ENCODE measurements at places on chromosomes 1 and 21. TPM values are rescaled to one million over a fixed set of nuclear protein-coding genes. Genes with fewer than 3 reads are reported as not detected.

WNT3A gene
- total RNA-seq = not detected

CELA2A gene
- total RNA-seq = not detected

C1orf74 gene
- 1.4 TPM for total RNA-seq

GSTM3 gene
- 37.6 TPM for total RNA-seq

RHEX gene
- not detected for total RNA-seq

PLA2G2D gene
- not detected for total RNA-seq

HIVEP3 gene
- total RNA-seq = 3.8 TPM

TACSTD2 gene
- not detected for total RNA-seq

SDF4 gene
- 100 TPM for total RNA-seq

CLEC20A gene
- total RNA-seq = 0.08 TPM

HSPB7 gene
- 2.5 TPM for total RNA-seq

LY9 gene
- not detected for total RNA-seq

OPRD1 gene
- under 0.01 TPM for total RNA-seq

TMEM82 gene
- total RNA-seq = not detected

SSU72 gene
- total RNA-seq = 24.2 TPM

CCDC30 gene
- total RNA-seq = 0.38 TPM

PPIAL4G gene
- under 0.01 TPM for total RNA-seq

TSPAN1 gene
- total RNA-seq = 0.68 TPM

CLCA1 gene
- total RNA-seq = under 0.01 TPM

TRIM58 gene
- total RNA-seq = not detected

DMRTA2 gene
- total RNA-seq = 0.08 TPM

BGLAP gene
- 0.23 TPM for total RNA-seq

SLC19A1 gene
- 4.1 TPM for total RNA-seq

S100A14 gene
- total RNA-seq = 0.30 TPM

SLC30A10 gene
- total RNA-seq = 0.08 TPM

FCGR2B gene
- not detected for total RNA-seq

OR2M3 gene
- total RNA-seq = not detected

HORMAD1 gene
- total RNA-seq = not detected

MIXL1 gene
- not detected for total RNA-seq

PTGFRN gene
- 110 TPM for total RNA-seq

OR2T2 gene
- not detected for total RNA-seq

CHAF1B gene
- total RNA-seq = 1.2 TPM

All from smooth muscle cell of the coronary artery (primary cell).